H9 (cell line): ENCODE measurements at places on chromosomes 5 and 9.

DNA sequence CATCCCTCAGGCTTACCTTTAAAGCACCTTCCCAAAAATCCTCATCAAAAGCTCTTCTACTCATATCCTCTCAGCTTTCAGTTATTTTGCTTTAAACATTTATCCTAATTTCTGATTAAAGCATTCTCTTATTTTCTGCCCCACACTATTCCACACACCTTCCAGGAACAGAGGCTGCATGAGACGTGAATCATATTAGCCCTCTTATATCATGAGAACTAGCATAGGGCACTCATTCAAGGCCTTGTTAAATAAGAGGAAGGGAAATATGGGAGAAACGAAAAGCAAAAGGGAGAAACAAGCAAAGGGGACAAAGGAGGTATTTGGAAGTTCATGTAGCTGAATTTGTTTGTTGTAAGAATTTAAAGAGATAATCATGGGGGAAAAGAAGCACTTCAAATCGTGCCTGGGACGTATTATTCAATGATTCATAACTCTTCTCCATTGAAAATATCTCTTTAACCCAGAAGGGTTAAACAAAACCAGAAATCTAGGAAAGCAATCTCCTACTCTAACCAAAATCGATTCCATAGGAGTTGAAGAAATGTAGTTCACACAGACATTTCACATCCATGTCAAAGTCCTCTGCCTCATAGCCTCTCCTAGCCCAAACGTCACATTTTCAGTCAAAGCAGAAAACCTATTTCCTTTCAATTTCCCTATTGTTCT, 4.1 kb downstream of the ALDH1A1 start:
- H3K4me3 ChIP-seq, result no peak overlapping the region
- DNase-seq, result no peak
- H3K27me3 ChIP-seq, result no peaks in the 10 kb centered on the region
- H3K4me1 ChIP-seq, result peaks cover 2% of the 10 kb centered on the region; the same call in 1 of the 2 replicates
- no peaks in the 10 kb centered on the region for H3K36me3 ChIP-seq
- no peak overlapping the region for H3K27ac ChIP-seq

- H3K27ac ChIP-seq, result no peak overlapping the region
- DNase-seq, result no peak
- H3K4me3 ChIP-seq, result peak overlapping the region; percentile 96
- H3K36me3 ChIP-seq, result peaks cover 5% of the 10 kb centered on the region; the same call in 2 of the 3 replicates
Measured at GRCh38 chr9:19102181-19102630, 498 bp downstream of the HAUS6 start.

GRCh38 chr5:51479840-51480239, 96.6 kb downstream of the ISL1 start:
- no peak for DNase-seq
- H3K27me3 ChIP-seq, result no peaks in the 10 kb centered on the region
- H3K4me1 ChIP-seq, result no peaks in the 10 kb centered on the region
- no peak overlapping the region for H3K4me3 ChIP-seq
- no peaks in the 10 kb centered on the region for H3K36me3 ChIP-seq

- H3K4me3 ChIP-seq, result no peak overlapping the region
- no peaks in the 10 kb centered on the region for H3K36me3 ChIP-seq
- H3K4me1 ChIP-seq, result peaks cover 40% of the 10 kb centered on the region
- H3K27ac ChIP-seq, result no peak overlapping the region
- DNase-seq, result no peak
Measured at GRCh38 chr9:110126499-110126941, 81.4 kb downstream of the C9orf152 start.

- no peaks in the 10 kb centered on the region; the same call in 1 of the 2 replicates for H3K4me1 ChIP-seq
- no peak overlapping the region for H3K27ac ChIP-seq
- no peak overlapping the region for H3K4me3 ChIP-seq
- peaks cover 40% of the 10 kb centered on the region for H3K36me3 ChIP-seq
- no peaks in the 10 kb centered on the region for H3K27me3 ChIP-seq
Measured at GRCh38 chr5:134554319-134555222, 29.1 kb downstream of the JADE2 start.

- no peaks in the 10 kb centered on the region for H3K27me3 ChIP-seq
- H3K4me1 ChIP-seq, result no peaks in the 10 kb centered on the region
- no peaks in the 10 kb centered on the region for H3K36me3 ChIP-seq
- H3K27ac ChIP-seq, result no peak overlapping the region
- no peak overlapping the region for H3K4me3 ChIP-seq
Measured at GRCh38 chr9:121897140-121897539, 196.0 kb downstream of the TTLL11 start.

GRCh38 chr5:33148076-33148513, 292.7 kb upstream of the TARS1 start:
- no peak overlapping the region for H3K4me3 ChIP-seq
- H3K4me1 ChIP-seq, result no peaks in the 10 kb centered on the region
- no peak overlapping the region for H3K27ac ChIP-seq
- no peaks in the 10 kb centered on the region for H3K36me3 ChIP-seq

GRCh38 chr5:139658501-139658927, 10.4 kb downstream of the CXXC5 start:
- no peaks in the 10 kb centered on the region for H3K27me3 ChIP-seq
- no peak overlapping the region for H3K27ac ChIP-seq
- no peaks in the 10 kb centered on the region for H3K36me3 ChIP-seq

GRCh38 chr5:146794326-146795029, 84.1 kb downstream of the PPP2R2B start:
- no peak overlapping the region for H3K4me3 ChIP-seq
- H3K27me3 ChIP-seq, result no peaks in the 10 kb centered on the region
- H3K4me1 ChIP-seq, result peaks cover 21% of the 10 kb centered on the region
- H3K27ac ChIP-seq, result no peak overlapping the region
- H3K36me3 ChIP-seq, result no peaks in the 10 kb centered on the region
- no peak for DNase-seq

GRCh38 chr5:94153736-94154450, 412.5 kb upstream of the POU5F2 start:
- no peaks in the 10 kb centered on the region for H3K27me3 ChIP-seq
- H3K27ac ChIP-seq, result no peak overlapping the region
- peaks cover 39% of the 10 kb centered on the region for H3K36me3 ChIP-seq
- no peak for DNase-seq

DNA sequence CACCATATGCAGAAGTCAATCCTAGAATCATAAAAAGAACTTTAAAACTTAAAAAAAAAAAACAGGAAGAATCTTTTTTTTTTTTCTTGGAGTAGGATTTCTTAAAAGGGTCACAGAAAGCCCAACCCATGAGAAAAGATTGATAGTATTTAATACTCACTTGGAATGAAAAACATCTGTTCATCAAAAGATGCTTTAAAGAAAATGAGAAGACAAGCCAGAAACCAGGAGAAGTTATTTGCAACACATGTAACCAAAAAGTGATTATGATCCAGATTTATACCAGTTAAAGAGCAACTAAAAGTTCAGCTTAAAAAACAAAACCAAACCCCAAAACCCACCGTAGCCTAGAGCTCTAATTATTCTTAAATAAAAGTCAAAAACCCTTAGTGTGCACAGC, 69.3 kb downstream of the TLE4 start:
- no peak overlapping the region for H3K4me3 ChIP-seq
- H3K27me3 ChIP-seq, result no peaks in the 10 kb centered on the region
- H3K4me1 ChIP-seq, result no peaks in the 10 kb centered on the region; the same call in 1 of the 2 replicates
- no peak for DNase-seq
- peaks cover 10% of the 10 kb centered on the region for H3K36me3 ChIP-seq
